ENCODE measurements at places on chromosomes 11 and 22.

GRCh38 chr11:64060861-64061444 is 25.2 kb downstream of the FLRT1 start:
- peak; percentile 33 for DNase-seq

DNA sequence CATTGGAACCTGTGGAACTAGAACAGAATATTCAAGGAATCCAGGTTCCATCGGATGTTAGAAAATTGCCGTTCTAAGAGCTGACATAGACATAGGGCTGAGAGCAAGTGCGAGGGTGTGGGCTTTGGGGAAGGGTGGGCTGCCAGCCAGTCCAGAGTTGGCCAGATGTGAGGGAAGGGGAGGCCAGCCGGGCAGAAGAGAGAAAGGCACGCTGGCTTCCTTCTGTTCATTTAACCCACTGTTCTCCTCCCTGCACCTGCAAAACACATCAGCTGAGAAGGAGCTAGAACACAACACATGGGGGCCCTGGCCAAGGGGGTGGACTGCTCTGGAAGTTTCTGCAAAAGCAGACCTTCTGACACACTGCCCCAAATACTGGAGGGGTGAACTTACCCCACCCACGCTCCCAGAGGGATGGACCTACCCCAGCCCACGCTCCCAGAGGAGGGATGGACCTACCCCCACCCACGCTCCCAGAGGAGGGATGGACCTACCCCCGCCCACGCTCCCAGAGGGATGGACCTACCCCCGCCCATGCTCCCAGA is 98.0 kb downstream of the SHANK2 start:
- no peak for DNase-seq

GRCh38 chr11:126408901-126409619 is 53.6 kb downstream of the ST3GAL4 start:
- no peak for DNase-seq

DNA sequence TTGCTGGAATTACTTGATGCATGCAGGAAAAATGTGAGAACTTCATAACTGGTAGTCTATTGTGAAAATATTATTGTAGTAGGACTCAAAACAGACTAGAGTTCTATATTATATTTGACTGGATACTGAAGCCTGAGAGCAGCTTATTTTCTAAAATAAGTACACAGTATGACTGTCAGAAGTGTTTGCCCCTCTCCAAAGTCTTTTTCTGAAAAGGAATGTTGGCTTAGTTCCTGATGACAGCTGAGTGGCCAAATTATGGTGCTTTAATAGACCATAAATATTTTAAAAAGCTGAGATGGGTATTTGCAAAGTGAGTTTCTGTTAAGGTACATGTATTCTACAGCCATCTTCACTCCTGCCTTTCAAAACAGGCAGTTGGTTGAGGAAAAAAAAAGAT is 13.1 kb downstream of the ZBED5 start:
- DNase-seq: no peak

DNA sequence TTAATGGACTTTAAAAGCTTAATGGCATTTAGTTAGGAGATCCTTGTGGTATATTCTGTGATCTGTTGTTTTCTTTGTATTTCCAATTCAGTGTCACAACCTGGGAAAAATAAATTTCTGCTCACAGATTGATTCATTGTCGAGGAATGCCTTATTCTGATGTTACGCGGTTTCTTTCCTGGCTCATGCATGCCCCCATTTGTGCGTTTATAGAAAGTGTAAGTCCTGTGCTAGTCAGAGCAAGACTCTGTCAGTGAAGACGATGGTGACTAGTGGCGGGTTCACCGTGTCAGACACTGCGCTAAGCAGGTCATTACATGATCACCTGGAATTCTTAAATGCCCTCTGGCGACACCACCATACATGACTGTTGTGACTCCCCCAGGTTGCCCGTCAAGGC is 169.4 kb downstream of the TBC1D22A start:
- DNase-seq: no peak

GRCh38 chr11:72239849-72240460 is 4.0 kb downstream of the PHOX2A start:
- DNase-seq: no peak

- no peak for DNase-seq
Observed at GRCh38 chr22:36194971-36195370, 6.6 kb downstream of the APOL4 start.

DNA sequence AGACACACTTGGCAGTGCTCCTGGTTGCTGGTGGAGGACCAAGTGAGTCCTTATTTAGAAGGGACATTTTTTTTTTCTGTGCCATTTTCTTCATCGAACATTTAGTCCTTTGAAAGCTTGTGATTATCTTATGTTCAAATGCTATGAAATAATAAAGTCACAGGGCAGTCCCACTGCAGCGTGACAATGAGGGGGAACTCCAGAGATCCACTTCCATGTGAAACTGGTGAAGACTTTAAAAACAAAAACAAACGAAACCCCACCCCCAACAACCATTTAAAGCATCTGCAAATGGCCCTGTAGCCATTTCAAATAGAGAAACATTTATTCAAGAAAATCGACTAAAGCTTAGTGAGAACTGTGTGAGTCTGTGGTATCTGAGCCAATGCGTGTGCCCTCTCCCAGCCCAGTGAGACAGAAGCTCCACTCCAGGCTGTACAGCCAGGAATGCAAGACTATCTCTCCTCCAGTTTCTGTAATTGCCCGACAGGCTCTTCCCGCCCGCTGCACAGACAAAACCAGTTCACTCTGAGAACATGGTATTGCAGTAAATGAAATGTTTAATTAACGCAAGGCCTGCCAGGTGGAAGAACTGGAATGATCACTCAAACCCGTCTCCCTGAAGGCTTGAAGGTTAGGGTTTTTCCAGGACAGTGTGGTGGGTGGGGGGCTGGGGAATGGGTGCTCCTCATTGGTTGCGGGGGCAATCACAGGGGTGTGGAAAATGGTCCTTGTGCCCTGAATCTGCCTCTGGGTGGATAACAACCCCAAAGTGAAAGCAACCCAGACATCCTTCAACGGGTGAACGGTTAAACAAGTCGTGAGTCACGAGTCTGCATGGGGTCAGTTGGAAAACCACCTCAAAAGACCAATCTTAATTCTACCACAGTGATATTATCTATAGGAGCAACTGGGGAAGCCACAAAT is 8.4 kb downstream of the KRTAP5-6 start:
- DNase-seq: no peak

- no peak for DNase-seq
Observed at GRCh38 chr11:123493349-123494063, 63.4 kb downstream of the GRAMD1B start.

DNA sequence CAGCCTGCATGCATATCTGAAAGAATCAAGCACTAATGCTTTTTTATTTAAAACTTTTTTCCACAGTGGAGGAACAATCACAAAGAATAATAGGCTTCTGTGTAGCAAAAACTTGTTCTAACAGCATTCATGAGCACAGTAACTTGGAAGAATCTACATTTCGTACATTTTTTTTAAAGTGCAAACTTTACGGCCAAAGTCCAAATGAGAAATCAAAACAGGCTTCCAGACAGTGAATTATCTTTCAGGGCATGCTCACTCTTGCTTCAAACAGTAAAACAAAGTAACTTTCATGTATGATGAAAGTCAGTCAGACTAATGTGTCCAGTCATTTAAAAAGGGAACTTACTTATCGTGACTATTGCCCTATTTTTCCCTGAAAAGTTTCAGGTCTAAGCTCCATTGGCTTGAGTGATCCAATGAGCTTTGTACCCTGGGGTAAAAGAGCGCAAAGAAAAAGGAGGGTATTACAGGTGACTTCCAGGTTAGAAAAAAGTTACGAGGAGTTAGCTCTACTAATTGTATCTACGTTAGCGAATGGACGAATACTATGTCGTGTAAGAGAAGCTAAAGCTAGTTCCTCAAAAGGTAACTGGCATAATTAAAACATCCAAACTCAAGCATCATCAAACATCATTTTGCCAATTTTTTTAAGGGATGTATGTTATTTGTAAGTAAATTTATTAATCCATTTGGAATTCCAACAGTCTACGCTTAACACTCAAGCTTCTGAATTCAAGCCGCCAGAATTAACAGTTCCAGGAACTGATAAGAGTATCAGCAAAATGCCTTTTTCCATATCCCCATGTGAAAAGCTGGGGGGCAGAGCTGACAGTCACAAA is 1.7 kb downstream of the PICALM start:
- DNase-seq: no peak

- no peak for DNase-seq
Observed at GRCh38 chr11:134356656-134357544, 25.1 kb downstream of the GLB1L2 start.

DNA sequence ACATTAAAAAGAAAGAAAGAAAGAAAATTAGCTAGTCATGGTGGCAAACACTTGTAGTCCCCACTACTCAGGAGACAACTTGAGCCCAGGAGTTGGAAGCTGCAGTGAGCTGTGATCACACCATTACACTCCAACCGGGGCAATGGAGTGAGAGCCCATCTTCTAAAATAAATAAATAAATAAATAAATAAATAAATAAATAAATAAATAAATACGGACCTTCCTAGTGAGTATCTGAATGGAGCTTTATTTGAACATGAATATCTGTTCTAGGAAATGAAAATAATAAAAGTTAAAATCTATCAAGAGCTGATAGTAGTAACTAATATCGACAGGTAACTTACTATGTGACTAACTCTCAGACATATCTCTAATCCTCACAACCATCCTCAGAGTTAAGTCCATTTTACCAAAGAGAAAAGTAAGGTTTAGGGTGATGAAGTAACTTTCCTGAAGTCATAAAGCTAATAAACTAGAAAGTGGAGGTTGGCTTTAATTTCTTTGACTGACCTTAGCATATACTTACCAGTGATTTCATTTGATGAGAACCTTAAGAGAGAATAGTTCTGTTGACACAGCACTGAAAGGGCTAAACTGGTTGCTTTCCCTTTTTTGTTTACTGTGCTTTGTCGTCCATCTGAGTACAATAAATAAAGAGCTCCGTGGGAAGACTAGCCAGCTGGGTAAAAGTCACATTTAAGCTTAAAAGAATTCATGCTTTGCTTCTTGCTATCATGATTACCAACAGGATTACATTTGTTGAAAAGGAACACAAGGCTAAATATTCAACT is 22.4 kb downstream of the ENTHD1 start:
- no peak for DNase-seq

- DNase-seq: no peak
Observed at GRCh38 chr11:65262776-65263175, 1.0 kb downstream of the POLA2 start.

DNA sequence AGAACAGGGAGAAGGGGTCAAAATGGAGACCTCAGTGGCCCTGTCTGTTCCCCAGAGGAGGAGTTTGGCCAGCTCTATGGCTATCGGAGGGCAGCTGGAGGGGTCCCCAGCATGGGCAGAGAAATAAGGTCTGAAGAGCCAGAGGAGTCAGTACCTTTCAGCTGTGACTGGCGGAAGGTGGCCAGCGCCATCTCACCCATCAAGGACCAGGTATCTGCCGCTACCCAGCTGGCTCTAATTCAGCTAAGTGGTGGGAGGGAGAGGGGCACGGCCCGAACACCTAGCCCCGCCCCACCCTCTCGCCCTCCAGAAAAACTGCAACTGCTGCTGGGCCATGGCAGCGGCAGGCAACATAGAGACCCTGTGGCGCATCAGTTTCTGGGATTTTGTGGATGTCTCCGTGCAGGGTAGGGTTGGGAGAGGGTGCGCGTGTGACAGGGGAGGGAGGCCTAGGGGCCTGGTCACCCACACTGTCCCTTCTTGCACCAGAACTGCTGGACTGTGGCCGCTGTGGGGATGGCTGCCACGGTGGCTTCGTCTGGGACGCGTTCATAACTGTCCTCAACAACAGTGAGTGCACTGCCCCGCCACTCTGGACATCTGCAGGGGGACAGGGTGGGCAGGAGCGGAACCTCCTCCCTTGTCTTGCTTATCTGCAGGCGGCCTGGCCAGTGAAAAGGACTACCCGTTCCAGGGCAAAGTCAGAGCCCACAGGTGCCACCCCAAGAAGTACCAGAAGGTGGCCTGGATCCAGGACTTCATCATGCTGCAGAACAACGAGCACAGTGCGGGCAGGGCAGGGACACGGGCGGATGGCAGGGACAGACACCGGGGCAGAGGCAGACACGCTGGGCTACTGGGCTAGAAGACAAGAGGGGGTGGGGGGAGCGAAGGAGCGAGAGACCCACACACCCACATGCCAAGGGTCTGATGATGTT is 2.8 kb downstream of the CTSW start:
- DNase-seq: no peak

DNA sequence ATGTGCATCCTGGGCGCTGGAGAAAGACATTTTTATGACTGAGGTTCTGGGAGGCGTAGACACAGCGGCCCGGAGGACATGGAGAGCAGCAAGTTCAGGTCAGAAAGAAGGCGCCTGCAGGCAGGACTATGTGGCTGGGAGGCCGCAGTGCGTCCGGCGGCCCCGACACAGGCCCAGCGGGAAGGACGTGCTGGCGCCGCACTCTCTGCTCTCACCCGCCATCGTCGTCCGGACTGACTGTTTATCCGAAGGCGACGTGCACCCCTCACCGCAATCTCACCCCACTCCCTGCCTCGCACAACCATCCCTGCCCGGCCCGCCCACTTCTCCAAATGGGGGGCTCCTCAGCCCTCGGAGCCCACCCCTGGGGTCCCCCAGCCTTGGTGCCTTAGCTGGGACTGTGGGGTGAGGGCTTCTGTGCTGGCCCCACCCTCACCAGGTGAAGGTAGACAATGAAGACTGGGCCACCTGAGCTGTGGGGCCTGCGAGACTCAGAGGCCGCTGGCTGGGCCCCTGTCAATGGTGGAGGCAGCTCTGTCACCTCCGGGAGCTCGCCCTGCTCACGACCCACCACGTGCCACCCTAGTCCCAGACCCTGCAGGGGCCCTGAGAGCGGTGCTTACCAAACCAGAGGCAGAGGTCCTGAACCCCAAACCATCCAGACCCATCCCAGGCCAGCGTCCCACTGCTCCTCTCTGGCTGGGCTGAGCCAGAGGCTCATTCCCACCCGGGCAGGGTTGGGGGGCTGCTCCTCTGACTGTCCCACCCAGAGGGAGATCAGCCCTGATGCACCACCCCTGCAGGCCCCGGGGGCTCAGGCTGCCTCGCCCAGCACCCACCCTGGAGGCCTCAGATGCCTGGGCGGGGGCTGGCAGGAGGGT is 16.2 kb upstream of the MUC5B start:
- DNase-seq: no peak

Data from activated T-helper 2 cell treated with anti-CD3 and anti-CD28 coated beads, Interferon-gamma antibody, Interleukin-2, Interleukin-4, amounts not matched to agents 10 μg/mL and 5 μg/mL and 100 μg/mL, durations not matched to agents 14 hours and 24 hours and 36 hours (primary cell).